ENCODE measurements at places on chromosomes 5 and 9.
A peak's percentile ranks its signal among the peaks of the same experiment; 100 is the strongest.

GRCh38 chr5:42404366-42404765 lies 18.9 kb upstream of the GHR start:
- DNase-seq, result no peak

DNA sequence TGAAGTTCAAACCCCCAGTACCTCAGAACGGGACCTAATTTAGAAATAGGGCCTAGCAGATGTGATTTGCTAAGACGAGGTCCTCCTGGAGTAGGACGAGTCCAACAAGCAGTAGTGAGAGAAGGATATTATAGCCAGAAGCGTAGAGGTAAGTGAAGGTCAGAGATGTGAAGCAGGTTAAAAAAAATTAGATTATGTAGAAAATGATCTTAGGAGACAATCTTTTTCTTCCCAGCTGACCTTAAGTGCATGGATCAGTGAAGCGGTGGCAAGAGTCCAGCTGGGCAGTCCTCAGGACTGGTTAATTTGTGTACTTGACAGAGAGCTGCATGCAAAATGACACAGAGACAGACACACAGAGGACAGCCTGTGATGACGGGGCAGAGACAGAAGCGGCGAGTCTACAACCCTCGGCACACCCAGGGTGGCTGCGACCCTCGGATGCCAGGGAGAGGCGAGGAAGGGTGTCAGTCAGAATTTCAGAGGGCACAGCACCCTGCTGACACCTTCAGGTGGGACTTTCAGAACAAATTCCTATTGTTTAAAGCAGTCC lies 131.4 kb upstream of the IRX4 start:
- no peak for DNase-seq

DNA sequence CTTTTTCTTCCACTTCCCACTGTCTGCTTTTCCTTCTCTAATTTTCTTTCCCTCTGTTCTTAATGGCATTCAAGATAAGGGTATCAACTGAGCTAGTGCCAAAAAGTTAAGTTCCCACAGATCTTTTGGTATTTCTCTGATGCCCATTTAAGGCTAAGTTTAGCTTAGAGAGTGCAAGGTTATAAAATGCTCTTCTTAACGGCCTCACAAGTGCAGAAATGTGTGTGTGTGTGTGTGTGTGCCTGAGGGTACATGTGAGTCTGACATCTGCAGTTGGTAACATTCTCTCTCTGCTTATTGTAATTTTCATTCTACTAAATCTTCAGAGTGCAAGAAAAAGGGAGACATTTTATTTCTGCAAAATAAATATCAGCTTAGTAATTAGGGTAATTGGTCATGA lies 24.2 kb downstream of the FBN2 start:
- DNase-seq, result no peak

DNA sequence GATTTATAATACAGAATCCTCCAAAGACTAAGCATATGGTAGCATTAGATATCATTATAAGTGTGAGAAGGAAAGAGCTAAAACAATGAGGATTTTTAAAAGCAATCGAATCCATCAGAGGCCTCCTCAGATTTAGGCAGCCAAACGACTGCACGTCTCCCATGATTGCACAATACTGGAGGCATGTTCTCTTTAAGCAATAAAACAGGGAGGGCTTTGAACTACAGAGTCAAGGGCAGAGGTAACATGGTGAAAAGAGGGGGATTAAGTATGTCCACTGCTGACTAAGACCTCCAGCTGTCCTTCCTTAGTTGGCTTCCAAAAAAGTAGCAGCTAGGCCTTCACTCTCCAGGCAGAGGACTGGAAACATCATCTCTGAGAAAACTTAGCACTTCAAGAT lies 298.7 kb upstream of the RGMB start:
- DNase-seq, result no peak

DNA sequence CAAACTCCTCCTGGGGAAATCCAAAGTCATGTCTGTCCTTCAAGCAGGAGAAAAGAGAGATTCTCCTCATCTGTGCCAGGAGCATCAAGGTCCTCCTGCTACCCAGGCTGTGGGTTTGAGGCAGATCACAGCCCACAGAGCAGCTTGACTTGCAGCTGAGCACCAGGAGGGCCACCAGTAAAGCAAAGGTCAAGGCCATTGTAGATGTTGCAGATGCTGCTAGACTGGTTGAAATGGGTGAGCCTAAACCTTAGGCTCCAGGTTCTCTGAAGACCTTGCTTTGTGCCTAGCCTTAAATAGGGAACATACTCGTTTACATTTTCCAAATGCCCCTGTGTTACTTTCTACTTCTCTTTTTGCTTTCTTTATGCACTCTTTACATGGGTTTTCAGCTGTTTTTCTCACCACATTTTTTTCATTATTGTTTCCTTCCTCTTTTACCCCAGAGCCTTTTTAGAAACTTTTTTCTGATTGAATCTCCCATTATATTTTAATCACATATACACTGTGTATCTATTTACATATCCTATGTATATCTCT lies at the start of gene IFNA2:
Gene IFNA2 (minus strand): TSS at position 268 of the 540 bp plus-strand sequence. CDS start 69 bp downstream, at position 199.
- DNase-seq, result no peak

GRCh38 chr9:128555180-128555721 lies 2.9 kb downstream of the SPTAN1 start:
- no peak for DNase-seq

GRCh38 chr5:44952376-44952775 lies 143.6 kb downstream of the MRPS30 start:
- DNase-seq, result peak; percentile 41

- DNase-seq, result no peak
Measured at GRCh38 chr9:93456504-93456903, 3.1 kb upstream of the FAM120AOS start.

DNA sequence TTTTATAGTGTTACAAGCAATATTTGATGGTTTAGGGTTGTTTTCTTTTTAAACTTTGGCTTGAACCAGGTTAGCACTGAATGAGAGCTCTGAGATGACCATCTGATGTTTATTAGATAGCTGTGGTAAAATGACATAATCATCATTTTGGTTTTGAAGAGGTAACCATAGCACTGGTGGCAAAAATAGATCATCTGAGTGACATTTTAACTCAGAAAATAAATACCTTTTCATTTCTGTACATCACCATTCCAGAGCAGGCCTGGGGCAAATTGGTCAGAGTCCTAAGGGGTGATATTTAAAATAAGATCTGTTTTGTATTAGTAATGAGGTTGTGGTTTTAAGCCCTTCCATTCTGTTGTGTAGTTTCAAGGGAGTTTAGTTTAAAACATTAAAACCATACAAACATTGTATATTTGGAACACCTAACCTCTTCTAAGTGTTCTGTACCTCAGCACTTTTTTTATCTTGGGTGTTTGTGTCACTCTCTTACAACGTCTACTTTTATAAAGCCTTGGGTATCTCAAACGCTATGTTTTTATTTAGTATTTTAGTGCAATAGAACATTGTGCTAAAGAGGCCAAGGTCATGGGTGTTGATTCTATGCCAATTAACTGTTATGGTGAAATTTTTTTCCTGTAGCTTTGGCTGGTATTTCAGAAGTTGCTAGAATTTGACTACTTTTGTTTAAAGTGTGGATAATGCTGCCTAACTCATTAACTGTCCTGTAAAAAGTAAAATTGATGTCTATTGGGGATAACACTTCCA lies 166.1 kb downstream of the CD180 start:
- no peak for DNase-seq

Measured in hematopoietic multipotent progenitor cell treated with erythropoietin and hydrocortisone succinate and interleukin-3 and kit ligand, for 8 days (in vitro differentiated cells).